Hematopoietic multipotent progenitor cell treated with erythropoietin and hydrocortisone succinate and interleukin-3 and kit ligand, for 6 days (in vitro differentiated cells): ENCODE measurements at places on chromosomes 4 and X.
A peak's percentile ranks its signal among the peaks of the same experiment; 100 is the strongest.

DNA sequence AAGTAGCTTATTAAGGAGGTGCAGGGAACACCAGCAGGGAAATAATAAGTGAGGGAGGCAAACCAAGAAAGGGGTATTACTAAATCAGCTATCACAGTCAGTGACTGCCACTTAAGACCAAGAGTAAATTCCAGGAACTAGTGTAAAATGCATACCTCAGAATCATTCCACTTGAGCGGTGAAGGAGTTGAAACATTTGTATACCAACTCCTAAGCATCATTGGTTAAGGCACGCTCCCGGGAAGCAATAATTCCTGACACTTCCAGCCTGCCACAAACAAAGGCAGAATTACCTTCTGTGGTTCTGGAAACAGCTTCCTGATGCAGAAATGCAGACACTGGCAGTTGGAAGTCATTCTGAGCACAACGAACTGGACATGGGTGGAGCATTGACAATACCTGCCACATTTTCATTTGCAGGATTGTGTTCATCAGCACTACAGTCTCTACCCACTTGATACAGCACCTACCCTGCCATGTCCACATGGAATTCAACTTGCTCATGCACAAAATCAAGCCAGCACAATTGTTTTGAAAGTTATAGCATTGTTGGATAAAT is 82.1 kb downstream of the PPP1R2C start:
- no peak for DNase-seq

- DNase-seq = no peak
These were observed 19.1 kb upstream of the ABRAXAS1 start for GRCh38 chr4:83503974-83504373.

- peak; percentile 42 for DNase-seq
These were observed 60.4 kb downstream of the CLCN4 start for GRCh38 chrX:10217198-10217597.

DNA sequence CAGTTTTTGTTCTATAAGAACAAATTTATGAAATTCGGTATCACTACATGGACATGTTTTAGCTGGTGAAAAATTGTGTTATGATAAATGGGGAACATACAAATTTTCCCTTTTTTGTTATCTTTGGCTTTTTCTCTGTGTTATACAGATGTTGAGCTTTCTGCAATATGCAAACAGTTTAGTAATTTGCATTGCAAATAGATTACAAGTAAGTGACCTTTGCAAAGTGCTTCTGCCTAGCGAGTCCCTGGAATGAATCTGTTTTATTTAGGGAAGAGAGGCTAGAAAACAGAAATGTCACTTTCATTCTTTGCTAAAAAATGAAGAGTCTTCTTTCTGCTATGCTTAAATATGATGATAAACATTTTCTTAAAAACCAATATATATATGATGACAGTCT is 461.0 kb downstream of the RPA4 start:
- no peak for DNase-seq

- no peak for DNase-seq
These were observed 16.0 kb upstream of the MXD4 start for GRCh38 chr4:2277956-2278355.

GRCh38 chr4:1002131-1002630 is 9.0 kb upstream of the SLC26A1 start:
- peak; percentile 48 for DNase-seq

- DNase-seq = no peak
These were observed 10.3 kb downstream of the PLCXD1 start for GRCh38 chrX:291411-291901.

GRCh38 chrX:10512258-10512657 is 108.1 kb downstream of the MID1 start:
- DNase-seq = no peak

DNA sequence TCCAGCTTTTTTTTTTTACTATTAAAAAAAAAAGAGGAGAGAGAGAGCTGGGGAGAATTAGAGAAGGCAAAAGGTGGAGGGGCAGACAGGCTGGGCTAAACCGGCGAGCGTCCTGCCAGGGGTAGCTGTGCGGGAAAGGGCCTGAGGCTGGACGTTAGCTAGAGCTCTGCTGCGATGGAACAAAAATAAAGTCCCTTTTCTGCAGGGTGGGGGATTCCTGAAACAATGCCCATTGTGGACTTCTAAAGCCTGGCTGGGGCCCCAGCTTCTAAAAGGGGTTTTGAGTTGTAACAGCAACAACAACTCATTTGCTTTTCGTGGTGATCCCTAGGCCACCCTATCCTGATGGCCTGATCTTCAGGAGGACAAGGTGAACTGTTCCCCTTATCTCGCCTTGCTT is 311.7 kb downstream of the FBXW7 start:
- no peak for DNase-seq

GRCh38 chr4:156545003-156545785 is 426.4 kb downstream of the PDGFC start:
- DNase-seq = no peak

DNA sequence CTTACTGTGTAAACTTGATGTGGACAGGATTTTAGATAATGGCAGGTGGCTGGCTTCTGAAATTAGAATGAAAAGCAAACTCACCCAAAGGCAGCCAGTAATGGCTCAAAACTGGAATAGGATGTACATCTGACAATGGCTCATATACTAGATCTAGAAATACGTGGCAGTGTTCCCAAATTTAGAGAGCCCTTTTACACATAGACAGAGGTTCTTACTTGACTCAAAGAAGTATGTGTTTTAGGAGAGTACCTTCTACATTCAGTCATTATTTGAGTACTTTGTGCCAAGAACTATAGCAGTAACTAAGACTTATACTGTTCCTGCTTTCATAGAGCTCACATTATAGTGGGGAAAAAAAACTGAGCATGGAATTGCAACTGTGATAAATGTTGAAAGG is 48.0 kb downstream of the UBE2K start:
- DNase-seq = no peak

- no peak for DNase-seq
These were observed 1.1 kb upstream of the TRMT10A start for GRCh38 chr4:99564921-99565320.

GRCh38 chr4:17701882-17702281 is 79.5 kb downstream of the FAM184B start:
- DNase-seq = no peak

GRCh38 chrX:40434947-40435346 is 145.8 kb upstream of the ATP6AP2 start:
- peak; percentile 68 for DNase-seq

DNA sequence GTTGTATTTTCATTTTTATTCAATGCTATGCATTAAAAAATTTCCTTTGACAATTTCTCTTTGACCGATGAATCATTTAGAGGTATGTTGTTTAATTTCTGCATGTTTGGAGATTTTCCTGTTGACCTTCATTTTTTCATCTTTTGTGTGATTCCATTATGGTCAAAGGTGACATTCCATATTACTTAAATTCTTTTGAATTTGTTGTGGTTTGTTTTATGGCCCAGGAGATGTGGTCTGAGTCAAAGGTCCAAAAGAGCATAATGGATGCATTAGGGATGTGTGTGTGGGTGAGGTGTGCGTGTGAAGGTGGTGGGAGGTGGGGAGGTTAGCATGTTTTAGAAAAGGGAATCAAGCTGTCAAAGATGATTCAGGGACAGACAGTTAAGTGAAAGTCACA is 76.0 kb upstream of the GIMD1 start:
- DNase-seq = no peak
